ENCODE measurements at places on chromosomes 7 and 10.
A peak's percentile ranks its signal among the peaks of the same experiment; 100 is the strongest.

DNA sequence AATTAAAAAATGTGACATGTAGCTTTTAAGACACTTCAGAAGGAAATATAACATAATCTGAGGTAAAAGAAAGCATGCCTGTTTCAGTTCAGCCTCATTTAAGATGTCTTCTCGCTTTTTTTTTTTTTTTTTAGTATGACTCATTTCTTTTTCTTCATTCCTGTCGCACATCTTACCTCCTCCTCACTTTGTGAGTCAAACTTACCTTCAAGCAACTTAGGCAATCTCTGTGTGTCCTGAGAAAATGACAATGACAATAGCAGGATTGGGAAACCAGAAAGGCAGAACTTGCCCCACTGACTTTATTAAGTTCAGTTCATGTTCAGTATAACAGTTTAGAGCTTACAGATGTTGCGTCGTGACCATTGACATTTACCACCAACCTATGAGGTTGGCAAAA lies 7.7 kb downstream of the PTN start:
- no peak for DNase-seq

- DNase-seq, result peak; percentile 31
Measured at GRCh38 chr10:43110338-43111071, 27.7 kb upstream of the CSGALNACT2 start.

DNA sequence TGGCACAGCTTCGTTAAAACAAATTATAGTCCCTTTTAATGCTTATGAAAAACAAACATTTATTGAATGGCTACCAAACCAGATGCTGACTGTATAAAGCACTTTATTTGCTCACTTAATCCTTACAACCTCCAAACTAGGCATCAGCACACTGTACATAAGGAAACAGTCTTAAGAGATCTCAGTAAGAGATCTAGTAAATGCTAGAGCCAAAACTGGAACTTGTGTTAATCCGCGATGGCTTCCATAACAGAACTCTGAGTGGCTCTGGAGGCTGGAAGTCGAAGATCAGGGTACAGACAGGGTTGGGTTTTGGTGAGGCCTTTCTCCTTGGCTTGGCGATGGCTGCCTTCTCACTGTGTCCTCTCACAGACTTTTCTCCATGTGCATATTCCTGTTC lies 27.0 kb downstream of the PDZD8 start:
- no peak for DNase-seq

DNA sequence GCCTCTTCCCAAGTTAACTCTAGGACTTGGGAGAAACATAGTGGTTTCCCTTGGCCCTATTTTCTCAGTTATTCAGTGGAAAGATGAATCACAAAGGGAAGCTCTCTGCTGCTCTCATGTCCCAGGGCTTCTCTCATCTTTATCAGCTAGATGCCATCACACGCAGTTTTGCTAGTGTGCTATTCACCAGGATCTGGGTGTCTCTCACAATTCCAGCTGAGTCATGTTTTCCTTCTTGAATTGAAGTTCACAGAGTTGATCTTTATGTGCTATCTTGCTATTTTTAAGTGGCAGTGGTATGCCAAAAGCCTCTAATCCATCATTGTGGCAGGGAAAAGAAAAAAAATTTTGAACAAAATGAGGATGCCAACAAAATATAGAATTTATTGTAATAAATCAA lies 101.3 kb downstream of the TWIST1 start:
- peak; percentile 62 for DNase-seq

DNA sequence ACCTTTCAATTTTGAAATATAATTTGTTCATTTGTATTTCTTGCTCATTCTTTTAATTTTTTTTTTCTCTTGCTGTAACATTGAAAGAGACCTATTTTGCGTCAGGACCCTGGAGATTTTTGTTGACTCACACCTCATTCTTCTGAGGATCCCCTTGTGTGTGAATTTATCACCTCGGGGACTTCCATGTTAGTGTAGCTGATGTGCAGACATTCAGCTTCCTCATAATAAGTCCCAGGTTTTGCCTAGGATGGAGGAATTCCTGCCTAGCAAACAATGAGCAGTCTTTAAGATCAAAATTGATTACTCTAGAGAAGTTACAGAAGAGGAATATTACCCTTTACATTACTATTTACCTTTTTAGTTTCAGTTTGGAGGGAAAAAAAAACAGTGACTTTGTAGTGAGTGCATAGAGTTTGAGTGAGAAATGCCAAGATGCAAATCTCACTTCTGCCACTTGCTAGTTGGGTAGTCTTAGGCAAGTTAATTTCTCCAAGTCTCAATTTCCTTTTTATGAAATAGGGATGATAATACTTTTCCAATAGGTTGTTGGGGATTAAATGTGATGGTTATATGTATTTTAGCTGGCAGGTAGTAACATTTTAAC lies 14.3 kb downstream of the TES start:
- DNase-seq, result peak; percentile 56

DNA sequence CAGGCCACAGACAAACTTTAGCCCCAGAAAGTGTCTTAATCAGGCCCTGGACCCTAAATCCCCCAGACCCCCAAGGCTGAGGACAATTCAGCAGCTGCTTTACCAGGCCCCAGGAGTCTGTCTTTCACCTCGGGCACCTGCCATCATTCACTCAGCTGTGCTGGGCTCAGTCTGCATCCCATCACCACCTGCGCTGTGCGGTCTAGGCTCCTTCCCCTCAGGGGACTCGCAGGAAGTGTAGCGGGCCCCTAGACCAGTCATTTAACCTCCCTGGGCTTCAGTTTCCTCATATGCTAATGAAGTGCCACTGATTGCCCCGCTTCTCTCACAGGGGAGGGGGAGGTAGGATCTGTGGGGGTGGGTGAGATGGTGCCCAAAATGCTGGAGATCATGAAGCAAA lies 76.4 kb upstream of the ZMIZ1 start:
- DNase-seq, result no peak

GRCh38 chr10:89567576-89568245 lies 32.3 kb upstream of the SLC16A12 start:
- peak; percentile 18 for DNase-seq

DNA sequence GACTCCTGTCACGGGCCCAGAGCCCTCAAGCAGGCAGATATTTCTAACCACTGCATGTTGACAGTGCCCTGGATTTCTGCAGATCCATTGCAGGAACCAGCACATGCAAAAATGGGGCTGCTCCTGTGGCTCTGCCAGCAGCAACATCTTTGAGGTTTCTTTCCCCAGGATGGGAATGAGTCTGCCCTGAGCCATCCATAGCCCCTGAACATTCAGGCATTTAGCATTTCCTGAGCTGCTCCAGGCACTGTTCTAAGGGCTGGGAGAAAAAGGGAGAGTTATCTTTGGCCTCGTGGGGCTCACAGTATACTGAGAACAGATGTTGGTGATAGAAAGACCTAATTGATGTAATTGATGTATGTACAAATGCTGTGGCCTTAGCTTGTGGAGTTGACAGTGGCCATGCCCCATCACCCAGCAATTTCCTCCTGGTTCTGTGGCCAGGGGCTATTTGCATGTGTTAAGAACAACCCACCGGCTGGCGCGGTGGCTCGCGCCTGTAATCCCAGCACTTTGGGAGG lies 66.0 kb upstream of the LRRC4 start:
- no peak for DNase-seq

- no peak for DNase-seq
Measured at GRCh38 chr7:96772139-96772694, 62.6 kb upstream of the SEM1 start.

GRCh38 chr7:43625980-43626379 lies 43.1 kb downstream of the STK17A start:
- no peak for DNase-seq

DNA sequence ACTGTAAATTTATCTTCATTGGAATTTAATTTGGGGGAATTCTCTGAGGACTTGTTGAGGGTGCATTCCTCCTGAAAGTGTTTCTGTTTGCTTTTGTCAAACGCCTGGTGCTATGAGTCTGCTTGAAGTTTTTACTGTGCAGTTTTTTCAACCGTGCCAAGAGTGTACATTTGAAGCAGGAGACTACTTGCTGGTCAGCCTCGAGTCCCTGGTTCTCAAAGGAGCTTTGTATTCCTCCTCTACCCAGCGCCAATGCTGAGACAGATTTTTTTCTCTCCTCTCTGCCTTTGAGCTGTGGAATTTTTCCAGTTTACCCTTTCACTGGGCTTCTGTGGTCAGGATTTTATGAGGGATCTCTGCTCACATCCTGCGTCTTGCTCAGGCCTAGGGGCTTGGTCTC lies 62.1 kb downstream of the NPY start:
- no peak for DNase-seq

DNA sequence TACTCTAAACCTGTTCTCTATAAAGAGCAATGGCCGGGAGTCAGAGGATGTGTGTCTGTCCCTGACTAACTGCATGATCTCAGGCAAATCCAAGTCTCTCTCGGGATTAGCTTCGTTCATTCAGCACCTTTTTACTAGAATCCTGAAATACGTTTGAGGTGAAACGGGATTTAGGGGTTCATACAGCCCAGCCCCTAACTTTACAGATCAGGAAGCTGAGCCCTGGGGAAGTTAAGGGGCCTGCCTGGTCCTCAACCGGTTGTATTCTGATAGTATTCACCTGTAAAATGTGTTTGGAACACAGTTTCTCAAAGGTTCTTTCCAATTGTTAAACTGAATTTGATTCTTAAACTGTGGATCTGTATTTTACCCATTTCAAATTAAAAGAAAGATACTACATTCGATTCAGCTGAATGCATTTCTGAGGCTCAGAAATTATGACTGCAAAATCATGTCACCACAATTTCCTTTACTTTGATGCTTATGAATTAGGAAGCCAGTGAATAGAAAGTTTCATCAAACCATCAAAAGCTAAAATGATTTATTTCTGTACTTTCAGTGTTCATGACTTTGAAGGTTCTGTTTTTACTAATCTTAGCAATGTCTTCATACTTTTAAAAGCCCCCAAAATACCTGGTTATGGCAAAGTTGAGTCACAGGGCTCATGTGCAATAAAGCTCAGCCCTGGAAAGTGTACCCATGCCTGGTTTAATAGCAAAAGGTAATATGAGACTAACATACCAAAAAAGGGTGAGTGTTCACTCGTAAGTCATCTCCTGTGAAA lies 28.9 kb upstream of the EZH2 start:
- DNase-seq, result no peak

DNA sequence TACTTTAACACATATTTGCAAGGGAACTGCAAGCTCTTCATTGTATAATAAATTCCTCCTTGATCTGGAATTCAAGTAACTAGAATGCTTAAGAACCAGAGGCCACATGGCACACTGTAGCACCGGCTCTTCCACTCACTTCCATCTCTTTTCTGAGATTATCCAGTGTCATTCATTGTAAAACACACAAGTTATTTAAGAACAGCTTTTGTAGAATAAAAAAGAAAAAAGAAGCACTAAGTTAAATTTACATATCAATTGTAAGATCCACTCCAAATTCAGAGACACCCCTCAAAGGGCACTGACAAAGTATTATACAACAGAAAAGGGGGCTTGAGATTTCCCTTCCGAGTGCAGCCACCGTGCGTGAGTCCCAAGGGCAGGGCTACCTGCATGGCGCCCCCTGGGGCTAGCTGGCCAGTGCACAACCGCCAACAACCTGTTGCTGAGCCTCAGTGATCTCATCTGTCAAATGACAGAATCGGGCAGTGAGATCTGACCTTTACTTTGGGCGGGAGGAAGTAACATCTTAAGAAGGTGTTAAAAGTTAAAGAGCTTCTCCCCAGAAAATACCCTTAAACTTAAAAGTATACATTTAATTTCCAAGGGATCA lies 12.5 kb downstream of the GLI3 start:
- no peak for DNase-seq

- peak; percentile 19 for DNase-seq
Measured at GRCh38 chr10:124697837-124698544, 46.2 kb downstream of the FAM53B start.
